ENCODE measurements at places on chromosomes 13 and 19.

DNA sequence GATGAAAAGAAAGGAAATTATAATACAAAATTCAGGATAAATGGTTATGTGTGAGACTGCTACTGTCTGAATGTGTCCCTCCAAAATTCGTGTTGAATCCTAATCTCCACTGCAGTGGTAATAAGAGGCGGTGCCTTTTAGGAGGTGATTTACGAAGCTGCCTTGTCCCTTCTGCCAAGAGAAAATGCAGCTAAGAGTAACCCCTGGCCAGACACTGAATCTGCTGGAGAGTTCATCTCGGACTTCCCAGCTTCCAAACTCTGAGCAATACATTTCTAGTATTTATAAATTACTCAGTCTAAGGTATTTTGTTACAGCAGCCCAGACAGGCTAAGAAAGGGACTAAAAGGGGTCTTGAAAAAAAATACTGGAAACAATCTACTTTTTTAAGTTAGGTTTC, 152.6 kb downstream of the KLF12 start:
- DNase-seq, result no peak

DNA sequence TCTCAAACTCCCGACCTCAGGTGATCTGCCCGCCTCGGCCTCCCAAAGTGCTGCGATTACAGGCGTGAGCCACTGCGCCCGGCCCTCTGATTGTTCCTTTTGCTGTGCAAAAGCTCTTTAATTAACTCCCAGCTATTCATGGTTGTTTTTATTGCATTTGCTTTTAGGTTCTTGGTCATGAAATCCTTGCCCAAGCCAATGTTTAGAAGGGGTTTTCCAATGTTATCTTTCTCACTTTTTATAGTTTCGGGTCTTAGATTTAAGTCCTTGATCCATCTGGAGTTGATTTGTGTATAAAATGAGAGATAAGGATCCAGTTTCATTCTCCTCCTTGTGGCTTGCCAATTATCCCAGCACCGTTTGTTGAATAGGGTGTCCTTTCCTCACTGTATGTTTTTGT, 19.2 kb upstream of the GRTP1 start:
- no peak for DNase-seq

GRCh38 chr13:49791711-49792549, 552 bp downstream of the KPNA3 start:
- DNase-seq, result peak; percentile 72

- no peak for DNase-seq
These were observed 74.7 kb downstream of the SPACA7 start for GRCh38 chr13:112450904-112451240.

DNA sequence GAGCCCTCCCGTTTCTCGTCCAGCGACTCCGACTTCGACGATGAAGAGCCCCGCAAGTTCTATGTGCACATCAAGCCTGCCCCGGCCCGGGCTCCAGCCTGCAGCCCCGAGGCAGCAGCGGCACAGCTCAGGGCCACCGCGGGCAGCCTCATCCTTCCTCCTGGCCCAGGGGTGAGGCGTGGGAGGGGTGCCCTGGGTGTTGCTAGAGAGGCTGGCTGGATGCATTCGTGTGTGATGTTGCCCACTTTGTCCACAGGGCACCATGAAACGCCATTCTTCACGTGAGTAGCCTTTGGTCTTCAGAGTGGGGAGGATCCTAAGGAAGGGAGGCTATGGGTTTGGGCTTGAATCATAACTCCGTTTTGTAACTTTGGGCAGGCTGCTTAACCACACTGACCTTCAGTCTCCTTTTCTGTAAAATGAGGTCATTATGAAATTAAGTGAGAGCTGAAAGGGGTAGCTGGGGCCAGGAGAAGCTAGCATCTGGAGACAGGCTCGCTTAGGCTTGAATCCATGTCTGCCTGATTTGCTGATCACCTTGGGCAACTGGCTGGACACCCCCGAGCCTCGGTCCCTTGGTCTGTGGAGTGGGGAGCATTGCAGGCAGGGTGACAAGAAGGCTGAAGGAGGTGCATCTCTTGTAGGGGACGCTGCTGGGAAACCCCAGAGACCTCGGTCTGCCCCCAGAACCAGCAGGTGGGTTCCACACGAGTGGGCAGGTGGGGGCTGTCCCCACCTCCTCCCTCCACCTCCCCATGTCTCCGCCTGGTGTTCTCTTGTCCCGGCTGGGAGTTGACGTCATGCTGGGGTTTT, 18.7 kb upstream of the B3GNT3 start:
- DNase-seq, result no peak

DNA sequence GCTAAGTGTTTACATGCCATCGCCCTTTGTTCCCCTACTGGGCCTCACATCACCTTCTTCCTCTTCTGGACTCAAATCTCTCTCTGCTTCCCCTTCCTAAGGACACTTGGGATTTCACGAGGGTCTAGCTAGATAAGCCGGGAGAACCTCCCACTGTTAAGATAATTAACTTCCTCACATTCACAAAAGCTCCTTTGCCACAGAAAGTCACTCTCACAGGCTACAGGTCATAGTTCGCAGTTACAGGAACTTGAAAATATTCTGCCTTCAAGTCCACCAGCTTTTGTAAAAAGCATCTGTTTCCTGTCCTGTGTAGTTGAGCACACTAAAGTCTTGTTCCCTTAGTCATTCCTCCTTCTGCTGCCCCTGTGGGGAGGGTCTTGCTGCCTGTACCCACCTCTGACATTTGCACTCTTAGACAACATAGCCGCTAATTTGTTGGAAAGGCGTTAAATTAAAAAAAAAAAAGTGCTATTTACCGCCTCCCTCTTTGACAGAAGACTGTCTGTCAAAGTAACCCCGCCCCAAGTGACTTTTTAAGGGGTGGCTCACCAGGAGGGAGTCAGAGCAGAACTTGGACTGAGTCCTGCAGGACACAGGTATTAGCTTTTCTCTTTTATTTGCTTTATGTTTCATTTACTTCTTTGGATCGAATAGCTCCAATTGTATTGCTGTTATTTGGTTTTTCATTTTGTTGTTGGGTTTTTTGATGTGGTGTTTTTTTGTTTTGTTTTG, 26.8 kb upstream of the CEACAM21 start:
- DNase-seq, result no peak

GRCh38 chr19:4062419-4063368, 4.0 kb downstream of the ZBTB7A start:
- no peak for DNase-seq

Data from sciatic nerve (tissue), 2 donors.